ENCODE measurements at places on chromosomes 3 and 15. TPM values are rescaled to one million over a fixed set of nuclear protein-coding genes. Genes with fewer than 3 reads are reported as not detected.

The PDHB gene
- total RNA-seq = 203 TPM

The SETMAR gene
- total RNA-seq = 25.1 TPM

The DNAH12 gene
- 0.02 TPM for total RNA-seq

The ADAMTS17 gene
- total RNA-seq = 1.5 TPM

The CHRNA3 gene
- total RNA-seq = 1.6 TPM

The CCDC66 gene
- 34.1 TPM for total RNA-seq

The VWA5B2 gene
- total RNA-seq = not detected

The TLR9 gene
- not detected for total RNA-seq

The PTPN23 gene
- 3.4 TPM for total RNA-seq

The PIK3R4 gene
- total RNA-seq = 65.8 TPM

The FETUB gene
- total RNA-seq = not detected

The SAXO2 gene
- 1.4 TPM for total RNA-seq

- peak; percentile 30 for DNase-seq
Measured at GRCh38 chr3:14988988-14989394, 41.6 kb downstream of the NR2C2 start.

DNA sequence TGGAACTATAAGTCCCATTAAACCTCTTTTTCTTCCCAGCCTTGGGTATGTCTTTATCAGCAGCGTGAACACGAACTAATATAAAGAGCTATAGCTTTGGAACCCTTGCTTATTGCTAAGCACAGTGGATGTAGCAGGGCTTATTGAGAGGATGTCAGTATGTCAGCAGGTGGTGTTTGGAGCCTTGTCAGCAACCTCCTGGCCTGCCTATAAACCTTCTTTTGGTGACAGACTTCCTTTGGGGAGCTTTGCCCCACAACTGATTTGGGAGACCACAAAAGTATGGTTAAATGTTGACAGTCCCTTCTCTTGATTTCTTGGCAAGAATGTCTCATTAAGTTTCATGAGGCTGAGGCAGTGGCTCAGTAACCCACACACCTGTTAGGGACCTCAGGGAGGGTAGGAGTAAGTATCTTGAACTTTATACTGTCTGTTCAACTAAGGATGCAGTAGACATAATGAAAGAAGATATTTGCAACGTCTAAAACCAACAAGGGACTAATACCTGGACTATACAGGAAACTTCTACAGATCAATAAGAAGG, 14.8 kb downstream of the CCNDBP1 start:
- no peak for DNase-seq

DNA sequence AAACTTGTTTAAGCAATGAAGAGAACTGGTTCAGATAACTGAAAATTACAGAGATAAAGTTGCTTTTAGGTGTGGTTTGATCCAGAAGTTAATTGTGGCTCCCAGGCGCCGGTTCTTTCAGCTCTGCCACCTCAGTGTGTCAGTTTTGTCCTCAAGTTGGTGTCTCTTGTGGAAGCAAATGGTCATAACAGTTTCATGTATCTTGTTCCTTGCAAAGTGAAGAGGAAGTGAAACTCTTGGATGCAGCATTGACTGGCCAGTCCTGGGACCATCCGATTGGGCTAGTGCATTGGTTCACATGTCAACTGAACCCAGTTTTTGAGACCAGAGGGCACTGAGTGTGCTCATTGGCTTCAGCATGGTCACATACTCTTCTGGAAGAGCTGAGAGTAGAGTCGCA, 181.4 kb upstream of the GRM7 start:
- DNase-seq = no peak

DNA sequence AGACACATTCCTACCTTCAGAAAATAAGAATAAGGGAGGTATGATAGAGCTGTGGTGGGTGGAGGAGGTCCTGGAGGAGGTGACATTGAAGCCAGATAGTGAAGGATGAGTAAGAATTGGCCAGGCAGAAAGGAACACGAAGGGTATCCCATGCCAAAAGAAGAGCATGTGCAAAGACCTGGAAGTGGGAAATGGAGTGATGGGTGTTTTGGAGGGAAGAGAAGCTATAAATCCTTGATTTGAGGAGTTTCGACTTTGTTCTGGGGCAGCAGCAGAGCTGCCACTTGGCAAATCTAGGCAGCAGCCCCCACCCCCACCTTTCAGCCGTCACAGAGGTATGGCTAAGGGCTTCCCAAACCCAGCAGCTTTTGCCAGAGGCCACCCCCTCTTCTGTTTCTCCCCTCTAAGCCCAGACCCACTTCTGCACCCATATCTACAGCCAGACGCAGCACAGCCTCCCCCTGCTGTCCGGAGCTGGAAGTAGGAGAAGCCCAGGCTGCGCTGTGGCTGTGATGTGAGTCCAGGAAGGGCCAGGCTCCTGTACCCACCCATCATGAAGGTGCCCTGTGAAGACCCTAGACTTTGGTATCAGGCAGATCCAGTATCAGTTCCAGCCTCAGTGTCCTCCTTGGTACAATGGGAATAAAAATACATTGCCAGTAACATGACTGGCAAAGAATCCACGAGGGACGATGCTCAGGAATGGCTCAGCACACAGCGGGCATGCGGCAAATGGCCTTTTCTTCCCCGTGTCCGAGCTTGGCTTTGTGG, 188.7 kb upstream of the LINGO1 start:
- peak; percentile 85 for DNase-seq

- peak; percentile 34 for DNase-seq
Measured at GRCh38 chr3:194009892-194010533, 125.9 kb upstream of the HES1 start.

DNA sequence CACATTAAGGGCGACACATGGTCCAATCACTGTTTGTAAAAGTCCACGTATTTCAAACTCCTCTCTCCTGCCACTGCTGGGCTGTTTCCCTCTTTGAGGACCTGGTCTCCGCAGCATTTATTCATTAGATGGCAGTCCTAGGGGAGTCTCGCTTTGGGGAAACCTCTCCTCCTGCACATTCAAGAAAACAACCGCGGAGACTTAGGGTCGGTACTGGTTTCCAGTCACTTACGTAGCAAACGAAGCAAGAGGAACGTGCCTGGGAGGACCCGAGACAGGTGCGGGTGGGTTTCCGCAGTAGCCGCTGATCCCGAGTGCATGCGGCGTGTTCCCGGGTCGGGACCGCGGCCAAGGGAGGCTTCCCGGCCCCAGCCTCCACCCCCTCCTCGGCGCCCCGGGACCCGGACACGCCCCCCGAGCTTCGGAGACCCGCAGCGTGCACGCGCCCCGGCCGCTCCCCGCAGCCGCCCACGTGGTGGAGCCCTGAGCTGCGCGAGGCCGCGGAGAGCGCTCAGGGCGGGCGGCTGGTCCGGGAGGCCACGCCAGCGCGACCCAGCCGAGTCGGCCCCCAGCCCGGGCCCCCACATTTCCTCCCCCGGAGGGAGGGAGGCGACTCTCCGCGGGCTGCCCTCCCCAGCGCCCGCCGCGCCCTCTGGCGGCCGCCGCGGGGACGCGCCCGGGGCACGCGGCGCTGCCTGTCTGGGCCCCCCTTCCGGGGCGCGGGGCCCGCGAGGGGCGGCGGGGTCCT, 1.1 kb upstream of the IGF1R start:
- peak; percentile 95 for DNase-seq

DNA sequence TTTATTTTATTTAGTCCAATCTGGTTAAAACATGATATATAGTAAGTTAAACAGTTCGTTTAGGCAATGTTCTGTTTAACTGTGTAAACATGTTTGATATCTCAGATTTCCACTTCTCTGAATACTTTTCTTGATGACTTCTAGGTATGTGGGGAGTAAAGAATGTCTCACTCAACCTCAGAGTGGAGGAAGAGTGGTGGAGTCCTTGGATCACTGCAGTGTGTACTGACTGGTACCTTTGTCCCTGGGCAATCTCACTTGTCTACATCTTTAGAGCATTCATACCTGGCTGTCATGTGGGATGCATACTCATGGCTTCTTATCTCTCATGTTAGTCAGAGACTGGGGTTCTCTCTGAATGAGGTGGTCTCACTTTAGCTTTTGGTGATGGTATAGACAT, 15.6 kb downstream of the GADL1 start:
- no peak for DNase-seq

- DNase-seq = no peak
Measured at GRCh38 chr3:169026543-169027182, 636.8 kb downstream of the MECOM start.

GRCh38 chr15:85625856-85626255, 168.9 kb downstream of the KLHL25 start:
- no peak for DNase-seq

DNA sequence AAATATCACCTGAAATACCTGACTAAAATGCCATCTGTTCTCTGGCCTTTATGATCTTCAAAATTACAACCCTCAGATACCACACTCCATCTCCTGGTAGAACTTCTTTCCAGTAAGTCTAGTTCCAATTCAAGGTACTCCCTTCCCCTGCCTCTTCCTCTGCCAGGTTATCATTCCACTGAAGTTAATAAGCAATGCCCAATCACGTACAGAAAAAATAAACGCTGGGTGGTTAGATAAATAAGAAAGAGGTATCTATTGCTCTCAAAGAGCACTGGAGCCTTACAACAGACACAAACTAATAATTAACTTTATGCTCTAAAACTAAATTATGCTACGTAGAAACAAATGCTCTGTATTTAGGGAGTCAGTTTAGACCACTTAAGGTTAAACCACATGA, 112.5 kb downstream of the MYO9A start:
- no peak for DNase-seq

GRCh38 chr3:149374793-149375500, 2.5 kb downstream of the TM4SF1 start:
- no peak for DNase-seq

DNA sequence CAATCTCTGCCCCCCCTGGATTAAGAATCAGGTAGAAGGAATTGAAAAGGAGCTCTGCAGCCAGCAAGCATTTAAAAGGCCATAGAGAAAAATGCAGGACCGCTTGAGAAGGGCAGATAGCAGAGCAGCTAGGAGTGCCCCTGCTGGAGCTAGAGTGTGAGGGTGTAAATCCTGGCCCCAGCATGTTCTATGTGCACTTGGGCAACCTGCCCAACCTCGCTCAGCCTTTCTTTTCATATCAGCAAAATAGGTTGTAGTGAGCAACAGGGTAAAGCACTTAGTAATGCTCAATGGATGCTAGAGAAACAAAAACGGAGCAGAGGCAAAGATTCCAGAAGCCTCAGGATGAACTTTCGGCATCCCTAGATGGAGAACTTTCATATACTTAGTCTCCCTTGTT, 25.0 kb upstream of the THBS1 start:
- DNase-seq = no peak

DNA sequence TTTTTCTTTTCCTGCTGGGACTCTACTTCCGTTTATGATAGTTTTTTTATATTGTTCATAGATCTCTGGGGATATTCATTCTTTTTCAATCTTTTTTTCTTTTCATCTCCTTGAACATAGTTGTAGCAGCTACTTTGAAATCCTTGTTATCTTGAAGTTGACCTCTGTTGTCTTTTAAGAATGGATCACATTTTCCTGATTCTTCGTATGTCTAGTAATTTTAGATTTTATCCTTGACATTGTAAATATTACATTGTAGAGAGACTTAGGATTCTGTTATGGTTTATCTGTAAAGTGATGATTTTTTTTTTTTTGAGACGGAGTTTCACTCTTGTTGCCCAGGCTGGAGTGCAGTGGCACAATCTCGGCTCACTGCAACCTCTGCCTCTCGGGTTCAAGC, 20.5 kb downstream of the MKRN2 start:
- DNase-seq = no peak

- DNase-seq = no peak
Measured at GRCh38 chr3:59567661-59568060, 517.8 kb upstream of the CFAP20DC start.

DNA sequence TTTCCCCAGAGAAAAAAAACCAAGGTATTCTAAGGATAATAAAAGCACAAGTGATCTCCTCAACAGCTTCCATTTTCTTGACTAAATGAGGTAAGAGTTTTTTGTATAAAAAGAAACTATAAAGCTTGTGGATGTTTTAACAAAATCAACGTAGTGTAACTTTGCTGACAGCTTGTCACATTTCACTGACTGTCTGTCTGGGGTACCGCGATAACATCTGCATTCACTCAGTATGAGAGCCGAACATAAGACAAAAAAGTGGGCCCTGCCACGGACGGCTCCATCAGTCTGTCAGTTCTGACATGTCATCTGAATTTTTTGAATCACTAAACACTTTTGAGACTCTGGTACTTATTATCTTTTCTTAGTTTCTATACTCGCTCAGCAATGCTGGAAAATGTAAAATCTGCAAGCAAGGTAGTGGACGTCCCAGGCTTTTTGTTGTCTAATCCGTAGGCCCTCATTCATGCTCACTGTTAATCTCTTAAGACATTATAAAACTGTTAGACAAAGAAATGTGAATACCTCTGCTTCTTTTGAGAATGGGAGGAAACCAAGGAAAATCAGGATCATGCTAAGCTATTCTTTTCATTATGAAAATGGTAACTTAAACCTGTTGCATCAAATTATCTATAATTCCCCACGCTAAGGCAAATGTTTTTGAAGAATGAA, 307.1 kb downstream of the MECOM start:
- DNase-seq = peak; percentile 63

- DNase-seq = peak; percentile 70
Measured at GRCh38 chr3:132595014-132595413, 2.1 kb upstream of the ACKR4 start.

- DNase-seq = peak; percentile 32
Measured at GRCh38 chr15:92524874-92525565, 130.6 kb downstream of the FAM174B start.

DNA sequence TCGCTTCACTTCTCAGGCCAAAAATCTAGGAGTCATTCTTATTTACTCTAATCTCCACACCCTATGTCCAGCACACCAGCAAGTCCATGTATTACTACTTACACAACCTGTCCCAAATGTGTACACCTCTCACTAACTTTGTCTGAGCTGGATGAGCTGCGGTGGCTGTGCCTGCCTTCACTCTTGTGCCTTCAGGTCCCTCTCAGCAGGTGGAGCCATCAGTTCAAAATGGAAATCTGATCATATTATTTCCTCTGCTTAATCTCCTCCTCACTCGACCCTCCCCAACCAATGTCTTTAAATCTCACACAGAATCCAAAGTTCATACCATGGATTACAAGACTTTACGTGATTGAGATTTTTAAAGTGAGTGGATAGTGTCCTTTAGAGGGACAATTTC, 82.8 kb downstream of the SSR3 start:
- no peak for DNase-seq

- DNase-seq = no peak
Measured at GRCh38 chr15:48966595-48967301, 3.0 kb upstream of the SHC4 start.

- DNase-seq = peak; percentile 22
Measured at GRCh38 chr3:62131620-62132019, 241.7 kb downstream of the FEZF2 start.

GRCh38 chr3:71497971-71498444, 85.5 kb downstream of the FOXP1 start:
- peak; percentile 33 for DNase-seq

- peak; percentile 54 for DNase-seq
Measured at GRCh38 chr15:82043796-82044372, 1.9 kb downstream of the MEX3B start.

DNA sequence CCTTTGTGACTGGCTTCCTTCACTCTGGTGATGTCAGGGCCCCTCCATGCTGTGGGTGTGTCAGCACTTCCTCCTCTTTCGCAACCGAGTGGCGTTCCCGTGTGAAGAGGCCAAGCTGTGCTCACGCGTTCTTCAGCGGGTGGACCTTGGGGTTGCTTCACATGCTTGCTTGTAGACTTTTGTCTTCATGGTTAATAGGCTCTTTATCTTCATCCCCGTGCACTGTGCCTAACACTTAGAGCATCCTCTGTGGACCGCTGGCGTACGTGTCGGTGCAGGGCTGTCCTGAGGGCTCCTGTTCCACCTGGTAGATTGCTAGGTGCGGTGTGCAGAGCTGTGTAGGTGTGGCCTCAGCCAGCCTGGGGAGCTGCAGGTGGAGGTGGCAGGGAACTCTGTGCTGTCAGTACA, 182.3 kb downstream of the OR4M2 start:
- DNase-seq = no peak

GRCh38 chr3:191628571-191628970, 167.6 kb downstream of the PYDC2 start:
- no peak for DNase-seq

- no peak for DNase-seq
Measured at GRCh38 chr15:38600236-38600635, 35.6 kb upstream of the RASGRP1 start.
